Cerebellar cortex (tissue), 1 donor: ENCODE measurements at places on chromosomes 11 and 22.

DNA sequence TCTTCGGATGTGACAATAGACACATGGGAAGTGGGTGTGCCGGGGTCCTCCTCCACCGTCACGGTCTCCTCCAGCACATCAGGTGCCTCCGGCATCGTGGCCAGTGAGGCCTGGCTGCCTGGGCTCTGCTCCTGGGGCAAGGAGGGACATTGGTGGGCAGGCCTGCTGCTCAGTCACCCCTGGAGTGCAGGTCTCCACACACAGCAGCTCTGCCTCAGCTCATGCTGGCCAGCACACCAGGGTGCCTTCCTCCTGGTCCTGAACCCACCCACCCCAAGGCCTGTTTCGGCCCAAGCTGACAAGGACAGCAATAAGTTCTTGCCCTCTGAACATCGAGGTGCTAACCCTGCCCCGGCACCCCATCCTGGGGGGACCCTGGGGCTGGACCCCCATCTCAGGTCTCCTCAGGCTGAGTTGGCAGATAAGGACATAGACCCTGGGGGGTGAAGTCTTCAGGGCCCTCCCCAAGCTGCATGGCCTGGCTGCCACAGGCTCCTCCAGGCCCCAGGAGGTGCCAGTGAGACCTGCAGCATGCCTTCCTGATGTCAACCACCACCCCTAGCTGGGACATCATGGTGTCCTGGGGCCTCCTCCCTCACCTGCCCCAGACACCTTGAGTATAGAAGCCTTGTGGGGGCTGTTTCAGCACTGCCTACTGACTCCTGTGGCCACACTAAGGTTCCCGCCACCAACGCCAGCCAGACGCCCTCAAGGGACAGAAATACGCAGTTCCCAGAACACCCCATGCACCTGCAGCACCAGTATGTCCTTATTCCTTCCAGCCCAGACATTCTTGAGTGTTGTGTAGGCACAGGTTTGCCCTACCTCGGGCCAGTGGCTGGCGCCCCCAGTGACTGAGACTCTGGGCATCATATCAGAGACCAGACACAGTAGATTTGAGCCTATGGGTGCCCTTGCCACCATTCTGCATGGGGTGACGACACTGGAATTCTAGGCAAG lies 34.4 kb downstream of the ARVCF start:
- DNase-seq: no peak

DNA sequence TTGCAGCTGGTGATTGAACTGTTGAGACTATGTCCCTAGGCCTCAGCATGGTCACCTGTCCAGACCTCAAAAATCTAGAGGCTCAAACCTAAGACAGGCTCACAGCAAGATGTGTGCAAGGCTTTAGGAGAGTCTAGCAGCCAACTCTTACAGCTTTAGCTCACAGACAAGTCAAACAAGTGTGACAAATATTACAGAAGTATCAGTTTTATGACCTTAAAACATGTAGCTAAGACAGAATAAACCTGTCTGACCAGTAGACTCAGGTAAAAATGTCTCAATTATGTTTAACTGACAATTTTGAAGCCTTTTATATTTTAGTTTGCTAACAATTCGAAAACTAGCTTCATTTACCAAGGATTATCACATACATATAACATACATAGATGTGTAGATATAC lies 80.0 kb upstream of the HTATIP2 start:
- no peak for DNase-seq

DNA sequence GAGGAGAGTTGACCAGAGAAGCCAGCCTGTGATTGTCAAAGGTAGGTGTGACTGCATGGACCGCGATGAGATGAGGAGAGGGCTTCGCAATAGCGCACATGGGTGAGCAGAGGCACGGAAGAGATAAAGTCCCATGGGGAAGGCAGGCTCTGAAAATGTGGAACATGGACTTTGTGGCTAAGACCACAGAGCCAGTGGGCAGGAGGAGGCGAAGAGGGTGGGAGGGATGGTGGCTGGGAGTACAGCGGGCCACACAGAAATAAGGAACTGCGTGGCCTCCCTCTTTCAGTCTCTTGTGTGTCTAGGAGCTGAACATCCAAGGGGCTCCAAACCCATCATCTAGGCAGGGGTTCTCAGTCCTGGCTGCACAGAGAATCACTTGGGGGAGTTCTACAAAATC lies 98.6 kb downstream of the TENM4 start:
- no peak for DNase-seq

DNA sequence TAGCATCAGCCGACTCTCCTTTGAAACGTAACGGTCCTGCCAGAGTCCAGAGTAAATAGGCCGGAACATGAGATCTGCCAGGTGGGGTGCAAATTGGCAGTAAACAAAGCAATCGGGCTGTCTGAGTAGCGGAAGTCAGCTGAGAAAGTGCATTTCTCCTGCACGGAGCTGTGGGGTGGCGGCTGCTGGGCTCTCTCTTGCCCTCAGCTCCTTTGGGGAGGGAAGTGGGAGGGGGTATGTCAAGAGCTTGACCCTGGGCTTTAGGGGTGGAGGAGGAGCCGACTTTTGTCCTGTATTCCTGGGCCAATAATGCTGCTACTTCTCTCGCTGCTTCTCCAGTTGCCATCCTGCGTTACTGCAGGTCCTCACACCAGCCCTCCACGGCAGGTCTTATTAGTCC lies 11.6 kb downstream of the GRIK4 start:
- no peak for DNase-seq

GRCh38 chr11:110475671-110476070 lies 45.9 kb downstream of the FDX1 start:
- DNase-seq: no peak

DNA sequence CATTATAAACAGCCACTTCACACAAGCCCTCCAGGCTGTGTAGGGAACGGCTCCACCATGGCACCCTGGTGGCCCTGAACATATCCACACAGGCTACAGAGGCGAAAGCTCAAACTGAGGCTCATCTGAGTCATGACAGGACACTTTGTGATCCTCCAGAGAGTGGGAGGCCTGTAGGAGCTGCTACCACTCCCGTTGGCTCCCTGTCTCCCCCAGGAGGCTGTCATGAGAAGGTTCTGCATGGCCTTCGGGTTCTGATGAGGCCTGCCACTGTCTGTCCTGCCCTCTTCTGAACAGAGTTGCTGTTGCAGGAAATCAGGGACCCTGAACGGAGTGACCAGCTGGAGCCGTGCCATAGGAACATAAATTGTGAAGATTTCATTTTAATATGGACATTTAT lies 23.8 kb upstream of the ALDH3B2 start:
- DNase-seq: no peak

- DNase-seq: no peak
Observed at GRCh38 chr22:19987394-19988306, 29.0 kb downstream of the ARVCF start.

DNA sequence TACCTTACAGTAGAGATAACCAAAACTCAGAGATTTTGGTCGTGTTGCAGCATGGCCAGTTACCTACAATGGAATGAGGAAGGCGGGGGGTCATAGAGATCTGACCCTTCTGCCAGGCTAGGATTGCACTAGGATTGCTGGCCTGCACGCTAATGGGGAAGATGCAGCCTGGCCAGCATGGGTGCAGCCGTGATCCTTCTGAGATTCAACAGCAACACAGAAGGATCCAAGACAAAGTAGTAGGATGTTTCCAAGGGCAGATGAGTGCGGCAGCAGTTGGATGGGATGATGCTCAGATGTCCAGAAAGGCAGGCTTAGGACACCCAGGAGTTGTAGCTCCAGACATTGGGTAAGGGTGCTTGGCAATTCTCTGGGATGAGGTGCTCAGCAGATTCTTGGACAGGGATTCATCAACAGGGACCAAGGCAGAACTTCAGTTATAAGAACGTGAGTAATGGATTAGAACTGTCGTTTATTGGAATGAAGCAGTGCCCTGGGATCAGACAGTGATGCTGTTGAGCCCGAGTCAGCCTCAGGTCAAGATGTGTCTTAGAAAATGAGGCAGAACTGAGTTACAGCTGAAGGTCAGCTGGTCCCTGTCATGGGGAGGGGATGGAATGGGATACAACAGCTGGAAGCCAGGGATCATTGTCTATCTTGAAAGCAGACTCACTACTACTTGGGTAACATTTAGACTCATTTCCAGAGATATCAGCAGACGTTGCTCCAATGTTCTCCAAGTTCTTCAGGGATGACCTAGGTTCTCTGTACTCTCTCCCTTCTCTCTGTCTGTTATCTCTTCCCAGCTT lies 71.0 kb downstream of the PARVA start:
- DNase-seq: no peak
